CD4-positive, alpha-beta memory T cell (primary cell): ENCODE measurements at places on chromosomes 2 and 18. TPM values are rescaled to one million over a fixed set of nuclear protein-coding genes. Genes with fewer than 3 reads are reported as not detected.

Gene ASB18
- total RNA-seq, result not detected

Gene DYNAP
- not detected for total RNA-seq

Gene SPHKAP
- total RNA-seq, result not detected

Gene ANKRD30B
- not detected for total RNA-seq

Gene REG1B
- not detected for total RNA-seq

Gene RAB17
- total RNA-seq, result not detected

Gene CRYBA2
- not detected for total RNA-seq

Gene CXCR1
- total RNA-seq, result not detected

Gene ST6GAL2
- not detected for total RNA-seq

Gene ECEL1
- total RNA-seq, result not detected

Gene SERPINB12
- not detected for total RNA-seq

Gene KRTCAP3
- total RNA-seq, result 23.6 TPM

Gene FEV
- not detected for total RNA-seq

Gene ALPI
- total RNA-seq, result not detected

Gene SPAST
- 22.5 TPM for total RNA-seq

Gene DHRS9
- 0.32 TPM for total RNA-seq

Gene PTGR3
- total RNA-seq, result 55.9 TPM

Gene MTCL1
- 0.29 TPM for total RNA-seq

Gene KATNAL2
- total RNA-seq, result 2.1 TPM

Gene PLEK
- total RNA-seq, result 10.7 TPM

Gene FIGN
- not detected for total RNA-seq

Gene MRPS5
- total RNA-seq, result 66.0 TPM

Gene AP1S3
- total RNA-seq, result 0.96 TPM

Gene CHN1
- total RNA-seq, result 3.4 TPM

Gene HOXD8
- total RNA-seq, result not detected

Gene KYNU
- 1.3 TPM for total RNA-seq

Gene REG3A
- not detected for total RNA-seq

Gene GPR55
- total RNA-seq, result 8.1 TPM

Gene RIT2
- total RNA-seq, result not detected

Gene CCBE1
- not detected for total RNA-seq

Gene CCL20
- total RNA-seq, result 3.2 TPM

Gene SPC25
- 0.33 TPM for total RNA-seq

Gene NYAP2
- total RNA-seq, result 0.06 TPM

Gene DCDC2C
- not detected for total RNA-seq

Gene GREB1L
- total RNA-seq, result not detected

Gene NT5DC4
- total RNA-seq, result not detected

Gene DNAJC5G
- not detected for total RNA-seq

Gene LTBP1
- 0.44 TPM for total RNA-seq

Gene IL1B
- 0.81 TPM for total RNA-seq
